Activated CD8-positive, alpha-beta T cell treated with anti-CD3 and anti-CD28 coated beads, Interleukin-2, amount 10 ng/mL, durations not matched to agents 7 days and 5 days (primary cell): ENCODE measurements at places on chromosomes 1 and 21.

DNA sequence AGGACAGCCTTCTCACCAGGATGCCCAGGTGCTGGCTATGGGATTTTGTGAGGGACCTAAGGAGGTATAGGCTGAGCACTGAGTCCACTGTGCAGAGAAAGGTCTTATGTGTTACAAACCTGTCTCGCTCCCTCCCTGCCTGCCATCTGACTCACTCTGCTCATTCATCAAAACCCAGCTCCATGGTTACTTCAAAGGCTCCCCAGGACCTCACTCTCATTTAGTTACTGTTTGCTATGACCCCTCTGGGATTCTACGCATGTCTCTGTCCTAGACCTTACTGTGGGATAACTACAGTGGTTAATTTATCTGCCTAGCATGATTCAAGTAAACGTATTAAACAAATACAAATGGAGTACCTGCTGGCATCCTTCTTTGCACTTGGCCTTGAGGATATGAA is 211.6 kb upstream of the KIAA0040 start:
- no peak for DNase-seq

DNA sequence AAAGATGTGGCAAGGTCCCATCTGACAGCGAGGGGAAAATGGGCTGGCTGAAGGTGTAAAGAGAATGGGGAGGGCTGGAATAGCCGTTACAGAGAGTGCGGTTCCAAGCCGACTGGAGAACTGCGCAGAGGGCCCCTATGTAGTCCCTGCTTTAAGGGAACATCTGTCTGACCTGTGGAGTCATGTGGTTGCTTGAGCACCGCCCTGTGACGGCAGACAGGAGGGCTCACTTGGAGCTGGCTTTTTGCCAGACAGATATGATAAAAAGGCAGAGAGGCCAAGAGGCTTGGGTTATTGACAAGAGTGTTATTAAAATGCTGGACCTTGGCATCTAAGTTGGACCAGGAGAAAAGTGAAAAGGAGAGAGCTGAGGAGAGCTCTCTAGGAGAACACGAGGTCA is 5.9 kb upstream of the PTPRF start:
- no peak for DNase-seq

GRCh38 chr1:78627321-78627720 is 7.1 kb downstream of the IFI44L start:
- no peak for DNase-seq

- no peak for DNase-seq
Measured at GRCh38 chr1:101307985-101308689, 71.3 kb downstream of the S1PR1 start.

DNA sequence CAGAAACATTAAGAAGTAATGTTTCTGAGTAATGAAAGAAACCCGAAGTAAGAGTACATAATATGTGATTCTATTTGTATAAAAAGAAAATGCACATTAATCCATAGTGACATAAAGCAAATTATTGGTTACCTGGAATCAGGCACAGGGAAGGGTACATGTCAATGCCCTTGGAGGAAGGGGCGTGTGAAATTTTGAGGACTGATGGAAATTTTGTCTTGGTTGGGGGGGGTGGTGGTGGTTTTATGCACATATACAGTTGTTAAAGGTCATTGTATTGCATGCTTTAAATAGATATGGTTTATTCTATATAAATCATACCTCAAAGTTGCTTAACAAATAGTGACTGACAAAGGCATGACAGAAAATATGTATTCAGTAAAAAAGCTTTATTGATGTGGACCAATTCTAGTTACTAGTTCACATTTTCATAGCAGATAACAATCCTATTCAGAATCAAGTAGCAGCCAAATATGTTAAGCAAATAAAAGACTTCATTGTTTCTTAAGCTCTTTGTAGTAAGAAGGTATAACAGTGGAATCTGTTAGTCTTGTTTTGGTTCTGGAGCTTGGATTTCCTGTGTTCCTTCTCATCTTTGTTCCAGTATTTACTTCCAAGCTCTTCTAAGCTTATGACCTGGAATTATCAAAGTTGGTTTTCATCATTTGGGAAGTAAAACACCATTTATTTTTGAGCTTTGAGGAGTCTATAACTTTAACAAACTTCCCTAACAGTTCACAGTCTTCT is 15.1 kb downstream of the BACH1 start:
- DNase-seq = no peak

- DNase-seq = no peak
Measured at GRCh38 chr1:97820470-97821188, 100.2 kb downstream of the DPYD start.

- no peak for DNase-seq
Measured at GRCh38 chr1:31785947-31786290, 21.8 kb upstream of the ADGRB2 start.

DNA sequence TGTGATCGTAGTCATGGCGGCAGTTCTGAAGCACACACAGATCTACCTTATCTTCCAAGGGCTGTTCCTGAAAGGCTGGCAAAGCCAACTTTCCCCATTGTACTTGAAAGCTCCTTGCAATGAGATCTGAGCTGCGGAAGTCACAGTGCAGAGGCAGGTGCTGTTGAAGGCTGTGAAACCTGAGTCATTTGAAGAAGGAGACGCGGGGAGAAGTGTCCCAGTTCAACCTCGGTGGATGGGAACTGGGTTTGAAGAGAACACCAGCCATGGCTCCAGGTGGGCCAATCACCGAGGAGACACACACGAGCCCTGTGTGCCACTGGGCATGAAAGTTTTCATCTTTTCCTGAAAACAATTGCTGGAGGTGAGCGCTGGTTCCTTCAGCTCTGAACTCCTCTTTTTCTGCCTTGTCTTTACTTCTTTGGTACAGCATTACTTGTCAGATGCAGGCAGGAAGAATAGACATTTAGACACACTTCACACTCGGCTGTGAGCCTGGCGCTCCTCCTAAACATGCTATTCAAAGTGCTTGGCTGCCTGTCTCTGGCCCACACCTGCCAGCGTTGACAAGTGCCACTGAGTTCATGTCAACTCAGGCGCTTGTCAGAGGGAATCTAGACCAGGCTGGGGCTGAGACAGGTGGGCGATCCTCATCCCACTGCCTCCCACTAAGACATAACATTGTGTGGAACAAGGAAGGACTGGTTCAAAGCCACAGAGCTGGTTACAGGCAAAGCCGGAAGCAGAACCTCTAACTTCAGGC is 25.7 kb upstream of the PDE9A start:
- no peak for DNase-seq

GRCh38 chr1:54237586-54237985 is 37.6 kb downstream of the MRPL37 start:
- no peak for DNase-seq

DNA sequence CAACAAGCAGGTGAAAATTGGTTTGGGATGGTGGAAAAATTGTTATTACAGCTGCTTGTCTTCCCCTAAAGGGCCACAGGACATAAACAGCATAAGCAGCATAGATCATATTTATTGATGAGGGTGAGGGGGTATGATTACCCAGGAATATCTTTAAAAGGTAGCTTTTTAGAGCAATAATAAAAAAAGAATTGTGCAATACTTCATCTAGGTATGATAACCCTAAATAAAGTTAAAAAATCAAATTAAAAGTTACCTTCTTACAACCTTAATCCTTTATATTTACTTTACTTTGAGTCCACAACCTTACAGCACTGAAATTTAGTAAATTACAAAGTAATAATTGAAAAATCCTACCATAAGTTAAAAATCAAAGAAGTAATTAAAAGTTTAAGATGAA is 653.3 kb upstream of the RGS18 start:
- no peak for DNase-seq

DNA sequence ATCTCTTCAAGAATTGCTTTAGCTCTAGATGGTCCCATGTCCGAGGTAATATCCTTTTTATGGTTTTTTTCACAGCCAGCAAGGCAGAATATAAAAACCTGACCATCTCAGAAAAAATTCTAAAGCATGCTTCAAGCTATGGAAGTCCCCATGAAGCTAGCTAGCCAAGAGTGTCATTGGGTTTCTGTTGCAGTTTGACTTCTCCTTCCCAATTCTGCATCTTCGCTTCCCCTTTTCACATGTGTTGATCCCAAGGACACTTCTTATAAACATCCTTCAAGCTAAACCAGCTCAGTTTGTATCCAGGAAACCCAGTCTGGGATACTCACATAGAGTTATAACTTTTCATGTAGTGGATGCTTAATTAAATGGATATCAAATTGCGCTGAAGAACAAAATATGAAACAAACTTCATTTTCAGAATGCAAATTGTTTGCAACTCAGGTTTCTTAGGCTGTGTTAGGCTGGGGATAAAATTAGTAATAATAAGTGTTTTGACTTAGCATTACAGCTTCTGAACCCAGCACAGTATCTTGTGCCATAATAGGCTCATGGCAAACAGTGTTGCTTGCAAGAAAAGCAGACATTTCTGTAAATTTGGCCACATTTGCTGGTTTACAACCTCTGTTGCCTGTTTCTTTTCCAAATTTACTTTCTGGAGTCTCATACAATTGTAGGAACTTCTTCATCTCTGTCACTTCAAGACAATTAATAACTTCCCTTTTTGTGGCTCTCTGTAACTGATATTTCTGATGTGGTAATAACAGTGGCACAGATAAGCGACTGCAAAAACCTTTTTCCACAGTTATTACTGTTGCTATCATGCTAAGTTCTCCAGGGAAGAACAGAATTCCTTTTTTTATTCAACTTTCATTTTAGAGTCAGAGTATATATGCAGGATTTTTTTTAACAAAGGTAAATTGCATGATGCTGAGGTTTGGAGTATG is 53.2 kb downstream of the NCAM2 start:
- no peak for DNase-seq

- DNase-seq = no peak
Measured at GRCh38 chr1:167469280-167469965, 48.9 kb downstream of the CD247 start.

GRCh38 chr1:209728466-209728865 is 23.8 kb downstream of the HSD11B1 start:
- DNase-seq = no peak

DNA sequence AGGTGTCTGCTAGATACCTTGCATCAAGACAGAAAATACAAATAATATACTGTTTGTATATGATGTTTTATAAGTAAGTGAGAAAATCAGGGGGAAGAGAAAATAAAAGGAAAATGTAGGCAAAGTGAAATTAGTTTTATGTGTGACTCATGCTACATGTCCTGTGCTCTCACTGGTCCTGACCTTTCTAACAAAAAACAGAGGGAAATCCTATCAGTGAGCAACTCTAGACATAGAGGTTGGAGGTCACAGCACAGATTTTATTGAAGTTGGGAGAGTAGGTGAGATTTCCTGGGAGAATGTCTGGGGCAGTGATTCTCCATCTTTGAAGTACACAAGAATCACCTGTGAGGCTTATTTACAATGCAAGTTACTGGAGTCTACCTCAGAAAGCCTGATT is 9.5 kb downstream of the SCCPDH start:
- no peak for DNase-seq

DNA sequence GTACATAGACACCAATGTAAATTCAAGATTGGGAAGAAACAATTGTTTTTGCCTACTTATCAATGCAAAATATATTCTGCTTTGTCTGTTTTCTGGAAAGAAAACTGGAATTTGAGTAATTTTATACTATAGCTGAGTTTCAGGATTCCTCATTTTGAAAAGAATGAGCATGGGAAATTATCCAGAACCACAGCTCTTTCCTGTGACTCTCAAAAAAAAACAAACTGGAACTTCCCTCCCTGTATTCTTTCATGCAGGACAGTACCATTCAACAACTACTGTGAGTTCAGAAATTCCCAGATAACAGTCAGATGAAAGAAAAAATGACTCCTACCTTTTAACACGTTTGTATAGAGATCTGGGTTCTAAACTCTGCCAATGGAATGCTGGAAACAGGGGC is 372.4 kb downstream of the TGFB2 start:
- DNase-seq = no peak

DNA sequence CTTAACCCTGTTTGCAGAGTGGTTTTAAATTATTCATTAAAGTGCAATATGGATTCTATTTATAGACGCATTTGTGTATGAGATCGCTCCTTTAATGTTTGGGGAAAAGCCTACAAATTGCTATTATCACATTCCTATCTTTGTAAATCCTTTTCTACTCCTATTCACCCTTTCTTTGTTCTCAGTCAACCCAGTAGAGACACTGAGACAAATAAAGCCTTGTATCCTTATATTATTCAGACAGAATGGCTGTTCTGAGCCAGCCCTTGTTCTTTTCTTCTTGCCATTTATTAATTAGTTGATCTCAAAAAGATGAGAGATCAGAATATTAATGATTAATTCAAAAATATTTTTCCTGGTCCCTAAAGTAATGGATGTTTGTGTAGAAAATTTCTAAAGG is 8.4 kb downstream of the PCBP3 start:
- no peak for DNase-seq

- DNase-seq = no peak
Measured at GRCh38 chr1:64923294-64923718, 43.0 kb downstream of the JAK1 start.

DNA sequence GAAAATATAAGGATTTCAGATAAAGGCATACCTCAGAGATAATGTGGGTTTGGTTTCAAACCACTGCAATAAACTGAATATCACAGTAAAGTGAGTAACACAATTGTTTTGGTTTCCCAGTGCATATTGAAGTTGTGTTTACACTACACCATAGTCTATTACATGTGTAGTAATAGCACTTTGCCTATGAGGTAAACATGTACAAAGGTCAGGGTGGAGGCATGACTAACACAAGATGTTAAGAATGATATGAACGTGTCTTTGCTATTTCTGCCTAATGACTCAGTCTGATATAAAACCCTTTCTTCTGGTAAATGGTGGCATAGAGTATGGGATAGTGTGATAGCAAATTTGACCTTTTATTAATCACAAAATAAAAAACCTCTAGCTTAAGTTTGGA is 621.5 kb upstream of the ADGRL2 start:
- no peak for DNase-seq

GRCh38 chr1:61334718-61335589 is 252.6 kb downstream of the NFIA start:
- no peak for DNase-seq

DNA sequence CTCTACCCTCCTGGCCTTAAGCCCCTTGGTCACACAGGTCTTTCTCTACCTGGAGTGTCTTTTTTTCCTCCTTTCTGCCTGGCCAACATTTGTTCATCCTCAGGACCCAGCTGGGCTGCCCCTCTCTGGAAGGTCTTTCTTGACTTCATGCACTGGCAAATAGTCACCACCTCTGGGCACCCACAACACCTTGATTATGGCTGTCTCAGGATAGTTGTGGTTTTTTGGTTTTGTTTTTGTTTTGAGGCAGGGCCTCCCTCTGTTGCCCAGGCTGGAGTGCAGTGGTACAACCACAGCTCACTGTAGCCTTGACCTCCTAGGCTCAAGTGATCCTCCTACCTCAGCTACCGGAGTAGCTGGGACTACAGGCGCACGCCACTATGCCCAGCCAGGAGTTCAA is 10.8 kb downstream of the RPS6KA1 start:
- DNase-seq = peak; percentile 51

DNA sequence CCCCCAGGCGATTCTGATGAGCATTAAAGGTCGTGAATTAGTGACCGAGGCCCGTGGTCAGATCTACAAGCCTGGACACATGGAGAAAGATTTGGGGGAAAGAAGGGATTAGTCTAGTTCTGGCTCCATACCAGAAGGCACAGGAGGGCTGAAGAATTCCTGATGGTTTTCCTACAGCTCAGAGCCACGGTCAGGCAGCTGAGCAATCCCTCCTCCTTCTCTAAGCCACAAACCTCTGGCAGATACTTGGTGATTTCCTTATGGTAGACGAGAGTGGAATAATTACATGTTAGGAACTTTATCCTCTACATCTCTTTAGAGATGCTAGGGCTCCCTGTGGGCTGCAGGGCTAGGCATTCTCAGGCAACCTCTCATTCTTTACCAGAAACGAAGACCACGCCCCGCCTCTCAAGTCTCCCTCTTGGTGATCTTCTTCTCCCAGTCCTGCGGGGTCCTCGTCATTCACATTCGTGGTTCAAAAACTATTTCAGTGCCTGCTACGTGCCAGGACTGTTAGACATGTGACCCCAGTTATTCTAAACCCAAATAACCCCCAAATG is 20.5 kb upstream of the ZBTB18 start:
- no peak for DNase-seq
